Kidney glomerular epithelial cell (primary cell): ENCODE measurements at places on chromosomes 7 and 10.
A peak's percentile ranks its signal among the peaks of the same experiment; 100 is the strongest.

- DNase-seq: no peak
Measured at GRCh38 chr10:8554574-8554973, 500.1 kb downstream of the GATA3 start.

DNA sequence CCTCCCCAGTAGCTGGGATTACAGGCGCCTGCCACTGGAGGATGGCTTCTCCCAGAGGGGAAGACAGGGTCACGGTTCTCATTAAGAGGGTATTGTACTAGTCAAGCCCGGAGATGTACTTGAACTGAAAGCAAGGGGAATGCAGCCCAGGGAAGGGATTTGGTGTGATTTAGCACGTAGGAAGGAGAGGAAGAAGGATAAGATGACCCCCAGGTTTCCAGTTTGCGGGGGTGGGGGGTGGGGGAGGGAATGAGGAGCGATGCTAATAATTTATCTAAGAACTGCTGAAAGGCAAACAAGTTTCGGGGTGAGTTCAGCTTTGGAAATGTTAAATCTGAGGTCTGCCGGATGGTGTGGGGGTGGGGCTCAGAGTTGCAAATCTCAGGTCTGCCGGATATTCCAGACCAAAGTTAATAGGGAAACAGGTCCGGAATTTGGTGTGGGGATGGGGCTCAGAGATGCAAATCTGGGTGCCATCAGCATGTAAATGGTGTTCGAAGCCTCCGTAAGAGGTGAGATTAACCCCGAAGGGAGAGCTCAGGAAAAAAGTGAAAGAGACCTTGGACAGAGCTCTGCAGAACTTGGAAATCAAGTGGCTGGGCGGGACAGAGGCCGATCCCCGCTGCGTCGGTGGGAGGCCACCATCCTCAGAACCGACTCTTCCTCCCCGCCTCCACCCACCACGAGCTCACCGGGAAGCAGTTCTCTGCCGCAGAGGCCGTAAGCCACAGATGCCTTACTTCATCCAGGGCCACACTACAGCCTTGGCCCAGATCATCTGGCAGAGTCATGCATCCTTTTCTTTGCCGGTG is 1.6 kb upstream of the SEPHS1 start:
- peak; percentile 11 for DNase-seq

DNA sequence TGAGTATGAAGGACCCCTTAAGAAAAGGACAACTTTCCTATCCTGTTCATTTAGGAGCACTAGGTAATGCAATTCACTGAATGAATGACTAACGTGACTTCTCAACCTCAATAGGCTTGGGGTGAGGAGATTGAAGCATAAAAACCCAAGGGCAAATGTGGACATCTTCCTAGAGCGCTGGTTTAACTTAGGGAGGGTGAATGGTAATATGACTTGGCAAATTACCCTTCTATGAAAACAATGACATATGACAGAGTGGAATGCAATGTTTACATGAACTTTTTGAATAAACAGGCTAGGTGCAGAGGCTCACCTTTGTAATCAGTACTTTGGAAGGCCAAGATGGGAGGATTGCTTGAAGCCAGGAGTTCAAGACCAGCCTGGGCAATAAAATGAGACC is 83.9 kb upstream of the ANK3 start:
- DNase-seq: peak; percentile 70

- no peak for DNase-seq
Measured at GRCh38 chr7:138889582-138890498, 91.3 kb downstream of the KIAA1549 start.

GRCh38 chr10:113982769-113983168 is 60.9 kb upstream of the ADRB1 start:
- DNase-seq: no peak

- DNase-seq: no peak
Measured at GRCh38 chr10:49384268-49384953, 11.5 kb downstream of the DRGX start.

GRCh38 chr10:5433182-5433581 is 20.8 kb downstream of the NET1 start:
- no peak for DNase-seq

GRCh38 chr10:32005050-32005449 is 51.2 kb downstream of the KIF5B start:
- DNase-seq: no peak

GRCh38 chr10:113216102-113216501 is 266.1 kb downstream of the TCF7L2 start:
- peak; percentile 3 for DNase-seq

GRCh38 chr7:66464059-66464458 is 164.6 kb upstream of the KCTD7 start:
- DNase-seq: no peak
